ENCODE measurements at places on chromosomes 2 and 18.

DNA sequence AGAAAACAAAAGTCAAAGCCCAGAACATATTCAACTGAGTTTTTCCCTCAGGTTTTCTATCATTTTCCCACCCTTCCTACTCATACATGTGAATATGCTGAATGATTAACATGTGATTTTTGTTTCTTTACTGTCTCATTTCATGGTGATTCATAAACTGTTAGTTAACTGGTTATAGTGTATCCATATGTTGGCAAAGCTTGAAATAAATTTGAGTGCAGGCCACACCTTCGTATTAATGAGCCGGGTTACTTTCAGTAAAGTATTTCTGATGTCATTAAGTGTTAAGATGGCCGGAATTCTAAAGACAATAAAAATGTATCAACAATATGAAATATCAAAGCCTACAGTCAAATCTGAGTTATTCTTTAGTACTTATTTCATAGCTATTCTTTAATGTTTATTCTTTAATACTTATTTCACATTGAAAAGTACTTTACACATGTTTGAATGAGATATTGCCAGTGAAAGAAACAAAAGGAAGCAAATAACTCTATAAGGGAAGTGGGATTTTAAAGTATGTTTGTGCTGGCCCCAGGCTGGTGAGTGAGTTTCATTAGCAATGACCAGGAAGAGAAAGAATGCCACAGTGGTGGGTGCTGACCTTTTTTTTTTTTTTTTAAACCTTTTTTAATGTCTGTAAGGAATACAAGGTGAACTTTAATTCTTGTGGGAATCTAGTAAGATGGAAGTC is 178.6 kb downstream of the NEDD4L start:
- no peak for DNase-seq

DNA sequence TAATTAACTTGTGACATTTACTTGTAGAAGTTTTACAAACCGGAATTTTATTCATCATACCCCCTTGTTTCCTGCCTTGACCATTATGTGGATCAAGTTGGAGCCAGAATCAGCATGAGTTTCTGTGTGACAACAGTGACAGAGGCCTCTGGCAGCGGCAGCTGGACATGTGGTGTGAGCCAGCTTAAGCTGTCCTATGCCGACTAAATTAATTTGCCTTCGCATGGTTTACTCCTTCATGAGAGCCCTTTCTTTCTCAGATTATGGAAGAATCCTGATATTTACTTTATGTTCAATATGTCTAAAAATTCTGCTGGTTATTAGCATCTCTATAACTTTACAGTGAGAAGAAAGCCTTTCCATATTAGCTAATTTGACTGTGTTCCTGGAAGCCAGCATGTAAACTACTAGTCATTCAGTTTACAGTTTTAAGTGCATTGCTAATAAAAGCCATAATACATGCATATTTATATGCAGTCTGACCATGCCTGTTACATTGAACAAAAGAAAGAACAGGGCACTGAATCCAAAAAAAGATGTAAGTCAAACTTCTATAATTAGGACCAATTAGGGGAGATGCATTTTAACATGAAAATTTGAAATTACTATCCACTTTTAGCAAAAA is 495.8 kb upstream of the ACVR2A start:
- DNase-seq = no peak

DNA sequence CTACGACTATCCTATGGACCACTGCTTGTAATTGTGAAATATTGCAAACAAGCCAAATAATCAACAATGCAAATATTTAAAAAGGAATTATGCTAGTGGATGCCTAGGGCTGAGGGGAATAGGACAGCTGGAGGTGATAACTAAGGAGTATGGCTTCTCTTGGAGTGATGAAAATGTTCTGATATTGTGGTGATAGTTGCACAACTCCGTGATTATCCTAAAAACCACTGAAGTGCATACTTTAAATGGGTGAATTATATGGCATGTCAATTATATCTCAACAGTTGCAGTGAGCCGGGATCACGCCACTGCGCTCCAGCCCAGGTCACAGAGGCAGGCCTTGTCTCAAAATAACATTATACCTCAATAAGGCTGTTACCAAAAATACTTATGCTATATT is 125.1 kb upstream of the SH3BP4 start:
- DNase-seq = no peak

DNA sequence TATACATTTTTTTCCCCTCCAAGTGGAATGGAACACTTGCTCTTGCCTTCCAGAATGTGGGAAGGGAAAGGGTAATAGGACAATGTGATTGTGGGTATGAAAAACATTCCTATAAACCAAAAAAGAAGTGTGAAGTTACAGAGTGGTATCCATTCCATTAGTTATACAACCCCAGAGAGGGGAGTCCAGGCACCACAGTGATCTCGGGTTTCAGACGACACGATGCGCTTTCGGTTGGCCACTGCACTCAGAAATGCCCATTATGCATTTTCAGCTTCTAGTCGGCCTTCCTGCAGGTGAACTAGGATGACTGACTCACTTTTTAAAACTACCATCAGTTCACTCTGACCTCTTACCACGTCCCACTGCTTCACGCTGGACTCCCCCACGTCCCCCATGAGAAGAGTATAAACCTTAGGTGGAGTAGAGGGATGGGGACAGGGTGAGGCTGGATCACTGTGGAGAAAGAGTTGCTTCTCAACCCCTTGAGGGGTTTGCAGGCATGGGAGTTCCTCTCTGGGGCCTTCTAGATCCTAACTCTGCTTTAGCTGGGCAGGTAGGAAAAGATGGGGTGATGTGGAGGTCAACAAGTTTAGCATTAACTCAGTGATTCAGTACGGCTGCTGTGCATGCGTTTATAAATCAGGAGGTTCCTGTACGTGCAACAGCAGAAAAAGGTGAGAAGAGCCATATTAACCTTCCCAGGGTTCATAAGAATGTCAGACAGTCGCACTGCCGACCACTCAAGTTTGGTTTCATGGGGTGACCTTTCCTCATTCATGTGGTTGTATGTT is 50.5 kb downstream of the ZNF532 start:
- no peak for DNase-seq

- no peak for DNase-seq
These were observed 123.2 kb downstream of the B3GNT2 start for GRCh38 chr2:62319070-62319469.

DNA sequence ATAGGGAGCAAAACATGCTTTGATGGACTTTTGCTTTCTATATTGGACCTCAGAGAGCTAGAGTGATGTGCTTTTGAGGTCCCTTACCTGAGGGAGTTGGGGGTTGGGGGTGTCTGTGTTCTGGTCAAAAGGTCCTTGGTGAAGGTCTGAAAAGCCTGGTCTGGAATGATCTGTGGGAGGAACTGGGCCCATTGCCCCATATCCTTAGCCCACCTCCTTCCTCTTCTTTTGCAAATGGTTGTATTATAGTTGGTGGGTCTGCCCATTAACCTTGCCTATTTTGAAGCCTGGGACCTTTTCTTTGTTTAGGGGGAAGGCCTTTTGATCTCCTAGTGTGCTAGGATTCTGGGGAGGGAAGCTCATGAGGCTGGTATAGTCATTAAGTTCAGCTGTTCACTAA is 88.7 kb downstream of the FMNL2 start:
- DNase-seq = no peak

Measured in stimulated activated CD8-positive, alpha-beta memory T cell treated with anti-CD3 and anti-CD28 coated beads, Interleukin-2, amount 100 ng/mL, for 1 hour (primary cell).